ENCODE measurements at places on chromosomes 5 and 9.

DNA sequence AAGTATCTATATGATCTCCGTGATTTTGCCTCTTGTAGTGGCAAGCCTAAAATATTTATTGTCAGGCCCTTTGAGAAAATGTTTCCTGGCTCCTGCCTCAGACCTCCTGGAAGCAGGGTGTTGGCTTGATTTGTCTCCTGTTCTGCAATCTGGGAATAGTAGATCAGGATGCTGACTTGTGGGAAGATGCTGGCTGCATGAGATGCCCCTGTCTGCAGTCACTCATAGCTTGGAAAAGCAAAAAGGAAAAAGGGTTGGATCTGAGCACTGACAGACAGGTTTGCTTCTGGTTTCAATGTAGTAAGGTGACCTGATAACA, 16.7 kb downstream of the TJP2 start:
- no peak for DNase-seq

DNA sequence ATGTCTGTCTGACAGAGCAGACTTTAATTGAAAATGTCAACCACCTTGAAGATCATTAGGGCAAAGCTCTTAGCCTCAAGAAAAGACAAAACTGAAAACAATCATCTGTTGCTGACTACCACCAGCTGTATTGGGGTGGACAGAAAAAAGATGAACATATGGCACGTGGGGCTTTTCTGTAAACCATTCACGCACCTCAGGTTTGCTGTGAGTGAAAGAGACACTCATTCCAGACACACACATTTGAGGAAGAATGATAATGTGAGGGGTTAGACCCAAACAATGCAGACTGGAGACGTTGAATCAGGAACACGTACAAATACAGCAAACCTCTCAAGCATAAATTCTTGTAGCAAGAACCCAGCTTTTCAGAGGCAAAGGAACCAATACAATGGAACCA, 158.7 kb downstream of the EBF1 start:
- no peak for DNase-seq

DNA sequence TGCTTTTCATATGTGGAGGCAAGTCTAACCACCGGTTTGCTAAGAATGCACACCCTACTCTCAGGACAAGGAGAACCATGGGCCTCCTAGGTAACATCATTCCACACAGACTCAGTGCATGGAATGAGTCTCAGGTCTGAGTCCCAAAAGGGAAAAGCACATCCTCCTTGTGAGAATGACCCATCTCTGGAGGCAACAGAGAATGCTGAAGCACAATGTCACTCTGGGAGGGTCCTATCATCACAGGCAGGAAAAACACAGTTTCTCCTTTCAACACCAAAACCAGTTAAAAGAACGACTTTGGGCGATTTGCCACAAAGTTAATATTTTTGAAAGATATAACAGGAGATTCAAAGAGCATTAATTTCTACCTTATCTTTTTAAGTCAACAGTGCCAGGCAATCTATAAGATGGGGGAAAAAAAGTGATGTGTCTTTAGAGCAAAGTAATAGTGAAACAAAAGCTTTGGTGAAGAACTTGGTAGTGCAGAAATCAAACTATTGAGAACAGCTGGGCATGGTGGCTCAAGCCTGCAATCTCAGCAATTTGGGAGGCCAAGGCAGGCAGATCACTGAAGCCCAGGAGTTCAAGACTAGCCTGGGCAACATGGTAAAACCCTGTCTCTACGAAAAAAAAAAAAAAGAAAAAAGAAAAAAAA, 97.3 kb downstream of the OXCT1 start:
- no peak for DNase-seq

GRCh38 chr5:52896534-52897237, 92.5 kb upstream of the ITGA2 start:
- DNase-seq: no peak

DNA sequence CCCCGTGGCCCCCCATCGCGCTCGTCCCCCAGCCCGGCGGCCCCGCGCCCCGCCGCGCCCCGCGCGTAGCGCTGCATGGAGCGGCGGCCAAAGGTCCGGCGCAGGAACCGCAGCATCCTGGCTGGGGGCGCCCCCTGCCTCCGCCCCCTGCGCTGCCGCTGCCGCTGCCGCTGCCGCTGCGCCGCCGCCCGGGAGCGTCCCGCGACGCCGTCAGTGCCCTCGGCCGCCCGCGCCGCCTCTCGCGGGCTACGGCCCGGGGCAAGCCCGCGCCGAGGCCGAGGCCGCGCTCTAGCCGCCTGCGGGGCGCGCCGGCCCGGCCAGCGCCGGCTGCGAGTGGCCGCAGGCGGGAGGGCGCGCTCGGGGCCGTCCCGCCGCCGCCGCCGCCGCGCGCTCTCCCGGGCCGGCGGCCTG, 523 bp downstream of the EPB41L4B start:
- DNase-seq: no peak

DNA sequence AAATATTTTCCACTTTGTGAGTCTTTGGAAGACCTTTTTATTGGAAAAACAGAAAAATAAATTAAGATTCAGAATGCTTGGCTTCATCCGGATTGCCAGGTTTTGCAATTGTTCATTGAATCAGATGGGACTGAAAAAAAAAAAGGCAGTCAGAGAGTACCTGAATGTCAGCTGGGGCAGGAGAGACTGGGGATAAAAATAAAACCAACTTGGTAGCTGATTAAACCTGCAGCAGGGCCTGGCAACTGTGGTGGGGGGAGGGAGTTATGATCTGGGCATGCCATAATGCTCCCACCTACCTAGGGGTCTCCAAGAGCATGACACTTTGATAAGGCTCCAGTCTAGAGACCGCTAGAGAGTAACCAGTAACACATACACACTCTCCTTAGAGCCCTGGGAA, 454.4 kb downstream of the DTWD2 start:
- DNase-seq: no peak

- no peak for DNase-seq
These were observed 65.3 kb upstream of the TGFBR1 start for GRCh38 chr9:99039505-99040182.

GRCh38 chr9:82480921-82481320, 492.3 kb downstream of the SPATA31D1 start:
- no peak for DNase-seq

DNA sequence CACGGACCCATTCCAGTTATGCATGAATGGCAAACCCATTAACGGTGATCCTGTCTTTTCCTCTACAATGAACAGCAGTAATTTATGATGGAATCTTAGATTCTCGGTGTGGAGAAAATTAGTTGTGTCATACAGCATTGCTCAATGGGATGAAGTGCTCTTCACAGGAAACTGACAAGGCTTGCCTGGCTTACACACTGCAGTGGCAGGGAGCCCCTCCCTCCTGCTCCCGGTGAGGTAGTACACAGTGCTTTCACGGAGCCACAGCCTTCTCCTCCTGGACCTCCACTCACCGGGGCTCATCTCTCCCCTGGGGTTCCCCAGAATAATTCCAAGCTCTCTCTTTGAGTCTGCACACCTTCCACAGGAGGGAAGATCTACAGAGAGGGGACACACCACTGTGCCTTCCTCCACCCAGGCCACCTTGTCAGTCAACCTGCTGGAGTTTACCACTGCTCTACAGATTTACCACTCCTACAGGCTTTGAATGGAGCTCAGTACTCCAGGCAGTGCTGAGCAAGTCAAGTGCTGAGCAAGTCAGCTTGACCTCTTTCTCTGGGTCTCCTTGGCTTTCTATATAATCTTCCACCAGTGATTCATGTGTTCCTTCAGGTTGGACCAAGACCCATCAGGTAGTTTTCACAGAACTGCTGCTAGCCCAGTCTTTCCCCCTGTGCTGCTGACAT, 59.1 kb upstream of the TBC1D2 start:
- no peak for DNase-seq
